Activated T-cell treated with anti-CD3 and anti-CD28 coated beads for 48 hours (primary cell): ENCODE measurements at places on chromosomes 7 and 10.

DNA sequence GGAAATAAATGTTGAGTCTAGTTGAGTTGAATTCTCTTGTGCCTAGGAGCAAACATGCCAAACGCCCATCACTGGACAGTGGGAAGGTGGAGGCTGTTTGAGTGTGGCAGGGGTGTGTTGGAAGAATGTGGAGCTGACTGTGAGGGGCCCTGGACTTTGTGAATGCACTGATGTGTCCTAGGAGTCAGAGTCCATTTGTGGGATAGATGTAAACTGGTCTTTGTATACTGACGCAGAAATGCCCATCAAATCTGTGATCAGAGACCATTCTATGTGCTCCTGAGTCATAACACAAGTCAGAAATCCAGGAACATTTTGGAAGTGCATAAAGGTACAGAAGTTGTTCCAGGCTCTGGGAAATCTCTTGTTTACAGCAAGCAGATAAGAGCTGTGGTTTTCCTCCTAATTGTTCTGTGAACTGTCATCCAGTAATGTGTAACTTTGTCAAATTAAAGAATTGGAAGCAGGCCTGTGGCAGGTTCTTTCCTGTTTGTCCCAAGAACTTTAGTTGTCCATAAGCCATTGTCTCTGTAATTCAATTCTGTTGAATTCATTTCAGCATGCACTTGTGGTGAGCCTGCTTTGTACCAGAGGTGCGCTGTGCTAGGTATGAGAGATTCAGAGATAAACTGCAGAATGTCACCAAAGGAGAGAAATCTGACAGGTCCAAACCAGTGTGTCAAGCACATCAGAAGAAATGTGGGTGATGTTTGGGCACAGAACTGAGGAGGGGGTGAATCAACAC is 7.6 kb downstream of the PRXL2A start:
- DNase-seq: no peak

- no peak for DNase-seq
These were observed 81.7 kb upstream of the FAM20C start for GRCh38 chr7:110557-111232.

- DNase-seq: no peak
These were observed 3.2 kb downstream of the HPSE2 start for GRCh38 chr10:99232360-99232999.

DNA sequence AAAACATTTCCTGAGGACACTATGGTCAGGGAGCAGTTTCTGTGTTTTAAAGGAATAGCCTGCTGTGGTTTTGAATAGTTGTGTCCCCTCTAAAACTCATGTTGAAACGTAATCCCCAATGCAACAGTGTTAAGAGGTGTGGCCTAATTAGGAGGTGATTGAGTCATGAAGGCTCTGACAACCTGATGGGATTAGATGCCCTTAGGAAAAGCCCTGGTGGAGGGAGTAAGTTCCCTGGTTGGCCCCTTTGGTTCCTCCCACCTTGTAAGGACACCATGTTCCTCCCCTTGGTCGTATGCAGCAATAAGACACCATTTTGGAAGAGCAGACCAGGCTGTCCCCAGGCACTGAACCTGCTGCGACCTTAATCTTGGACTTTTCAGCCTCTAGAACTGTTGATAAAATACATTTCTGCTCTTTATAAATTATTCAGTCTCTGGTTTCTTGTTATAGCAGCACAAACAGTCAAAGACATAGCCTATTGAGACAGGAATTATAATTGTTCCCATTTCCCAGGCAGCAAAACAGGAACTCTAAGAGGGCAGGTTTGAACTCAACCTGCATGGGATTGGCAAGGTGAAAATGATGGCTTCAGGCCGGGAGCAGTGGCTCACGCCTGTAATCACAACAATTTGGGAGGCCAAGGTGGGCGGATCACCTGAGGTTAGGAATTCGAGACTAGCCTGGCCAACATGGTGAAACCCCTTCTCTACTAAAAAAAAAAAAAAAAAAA is 20.5 kb upstream of the TNS3 start:
- DNase-seq: no peak

DNA sequence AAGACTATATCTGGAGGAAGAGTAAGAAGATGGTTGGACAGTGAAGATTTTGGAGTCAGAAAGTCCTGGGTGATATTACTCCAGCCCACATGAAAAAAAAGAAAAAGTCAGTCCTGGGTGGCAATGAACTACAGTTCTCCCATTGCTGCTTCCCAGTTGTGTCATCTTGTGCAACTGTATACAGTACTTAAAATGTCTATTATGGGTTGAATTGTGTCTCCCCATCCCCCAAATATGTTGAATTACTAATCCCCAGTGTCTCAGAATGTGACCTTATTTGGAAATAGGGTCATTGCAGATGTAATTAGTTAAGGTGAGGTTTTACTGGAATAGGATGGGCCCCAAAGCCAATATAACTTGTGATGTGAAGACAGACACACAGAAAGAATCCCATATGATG is 15.6 kb downstream of the SEC23IP start:
- no peak for DNase-seq

DNA sequence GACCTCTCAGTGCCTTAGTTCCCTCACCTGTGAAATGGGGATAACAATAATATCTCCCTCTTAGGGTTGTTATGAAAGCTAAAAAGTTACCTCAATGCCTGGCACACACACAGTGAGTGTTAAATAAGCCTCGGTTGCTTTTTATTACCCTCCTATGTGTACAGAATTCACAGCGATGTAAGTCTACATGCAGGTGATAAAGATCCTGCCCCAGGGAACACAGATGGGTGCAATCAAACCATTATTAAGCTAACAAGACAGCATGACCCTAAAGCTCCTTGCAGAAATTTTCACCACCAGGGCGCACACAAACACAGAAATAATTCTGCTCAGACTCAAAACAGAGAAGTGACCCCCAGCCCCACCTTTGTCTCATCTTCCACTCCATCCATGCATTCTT is 261.9 kb downstream of the SNX10 start:
- no peak for DNase-seq

GRCh38 chr10:86699541-86699940 is 31.2 kb downstream of the LDB3 start:
- no peak for DNase-seq

- DNase-seq: no peak
These were observed 75.5 kb downstream of the DGKI start for GRCh38 chr7:137771273-137771672.

GRCh38 chr7:106986450-106986977 is 58.0 kb upstream of the PRKAR2B start:
- no peak for DNase-seq

DNA sequence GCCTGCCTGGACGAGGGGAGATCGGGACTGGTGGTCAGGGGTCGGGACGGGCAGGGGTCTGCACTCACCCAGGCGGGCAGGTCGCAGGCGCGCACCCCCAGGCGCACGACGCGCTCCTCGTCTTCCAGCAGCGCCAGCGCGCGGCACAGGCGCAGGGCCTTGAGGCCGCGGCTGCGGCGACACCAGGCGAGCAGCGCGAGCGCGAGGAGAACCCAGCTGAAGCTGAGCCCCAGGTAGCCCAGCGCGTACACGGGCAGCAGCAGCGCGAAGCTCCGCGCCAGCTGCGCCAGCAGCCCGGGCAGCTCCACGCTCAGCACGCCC is 328 bp downstream of the ESYT2 start:
- peak; percentile 71 for DNase-seq

DNA sequence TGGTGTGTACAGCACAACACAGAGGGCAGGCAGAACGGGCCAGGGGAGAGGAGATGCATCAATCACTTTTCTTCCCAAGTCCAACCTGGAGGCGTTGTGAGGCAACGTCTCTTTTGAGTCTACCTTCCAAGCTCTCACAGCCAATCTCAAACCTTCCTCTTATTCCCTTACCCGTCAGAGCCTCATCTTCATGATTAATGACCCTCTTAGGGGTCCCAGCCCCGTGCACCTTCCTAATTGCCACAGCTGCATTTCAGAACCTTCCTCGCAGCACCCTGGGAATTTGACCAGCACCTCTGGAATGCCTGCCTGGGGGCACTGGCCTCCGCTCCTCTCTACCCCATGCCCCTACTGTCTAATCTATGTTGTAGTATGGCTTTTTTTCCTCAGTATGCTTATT is 169.3 kb upstream of the PRR15 start:
- DNase-seq: no peak

DNA sequence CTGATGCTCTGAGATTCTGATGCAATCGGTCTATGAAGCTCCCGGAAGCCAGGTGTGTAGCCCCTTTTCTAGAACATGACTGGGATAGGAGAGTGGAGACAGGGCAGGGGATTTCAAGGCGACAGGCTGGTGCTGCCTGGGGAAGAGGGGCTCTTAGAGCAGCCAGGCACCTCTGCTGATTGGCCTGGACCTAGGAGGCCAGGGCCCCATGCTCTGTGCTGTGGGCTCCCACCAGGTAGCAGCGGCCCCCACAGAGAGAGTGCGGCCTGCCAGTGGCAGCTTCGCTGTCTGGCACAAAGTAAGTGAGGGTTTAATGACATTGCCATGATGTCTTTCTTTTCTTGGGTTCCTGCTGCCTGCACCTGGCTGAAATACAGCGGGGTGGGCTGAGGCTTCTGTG is 99.4 kb upstream of the PODXL start:
- no peak for DNase-seq

DNA sequence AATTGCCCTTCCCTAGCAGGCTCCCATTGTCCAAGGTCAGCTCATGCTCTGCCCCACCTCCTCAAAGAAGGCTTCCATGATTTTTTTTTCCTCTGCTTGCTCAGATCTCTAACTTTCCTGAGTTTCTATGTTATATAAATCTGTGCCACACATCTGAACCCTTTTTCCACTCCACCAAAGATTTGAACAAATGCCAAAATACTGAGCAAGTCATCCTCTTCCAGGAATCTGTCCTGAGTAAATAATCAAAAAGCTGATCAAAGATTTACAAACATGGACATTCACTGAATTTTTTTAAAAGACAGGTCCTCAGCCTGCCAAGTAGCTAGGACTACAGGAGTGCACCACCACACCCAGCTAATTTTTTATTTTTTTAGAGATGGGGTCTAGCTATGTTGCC is 102.8 kb upstream of the ARID5B start:
- DNase-seq: no peak

DNA sequence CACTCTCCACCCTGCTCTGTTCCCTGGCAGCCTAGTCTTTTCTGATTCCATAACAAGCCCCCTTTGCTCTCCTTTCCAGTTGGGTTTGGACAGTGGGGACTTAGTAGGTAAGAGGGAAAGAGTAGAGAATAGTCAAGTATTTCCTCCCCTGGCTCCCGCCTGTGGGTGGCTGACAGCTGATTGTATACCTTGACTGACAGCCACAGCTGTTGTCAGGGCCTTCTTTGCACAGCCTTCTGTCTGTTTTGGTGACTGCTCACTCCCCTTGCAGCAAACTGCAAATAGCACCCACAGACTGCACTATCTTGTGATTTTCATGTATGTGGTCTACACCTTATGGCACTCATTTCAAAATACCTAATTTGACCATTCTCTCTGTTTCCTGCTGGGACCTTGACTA is 486.3 kb downstream of the ACTR3B start:
- no peak for DNase-seq

- no peak for DNase-seq
These were observed 126.8 kb upstream of the PCLO start for GRCh38 chr7:83289419-83289993.

DNA sequence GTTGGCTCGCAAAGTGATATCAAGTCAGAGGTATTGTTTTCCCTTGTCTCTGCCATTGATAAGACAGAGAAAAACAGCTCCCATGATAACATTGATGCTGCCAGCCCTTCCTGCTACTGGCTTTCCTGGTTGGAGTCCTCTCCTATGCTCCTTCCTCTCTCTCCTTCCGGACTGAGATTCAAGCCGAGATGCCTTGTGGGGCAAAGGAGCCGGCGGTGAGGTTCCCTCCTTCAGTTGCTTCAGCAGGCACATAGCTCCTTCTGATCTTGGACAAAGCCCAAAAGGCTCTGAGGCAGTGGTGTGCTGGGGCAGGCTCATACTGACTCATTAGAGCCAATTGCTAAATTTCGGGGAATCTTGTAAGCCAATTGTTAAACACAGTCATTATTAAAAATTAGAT is 8.8 kb upstream of the ZCCHC24 start:
- DNase-seq: no peak

DNA sequence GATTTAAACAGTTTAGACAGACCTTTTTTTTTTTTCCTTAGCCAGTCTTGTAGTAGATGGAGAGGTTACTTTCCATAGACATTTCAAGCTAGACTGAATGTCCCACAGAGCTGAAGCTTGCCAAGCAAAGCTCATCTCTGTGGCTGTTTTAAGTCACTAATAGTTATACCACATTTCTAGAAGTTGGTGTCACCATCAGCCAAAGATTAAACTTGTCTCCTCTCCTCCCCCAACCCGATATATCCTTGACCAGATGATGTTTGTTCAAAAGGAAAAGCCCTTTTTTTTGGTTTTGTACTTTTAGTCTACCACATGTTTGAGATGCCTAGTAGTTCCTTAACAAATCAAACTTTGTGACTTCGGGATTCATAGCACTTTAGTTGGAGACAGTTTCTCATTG is 66.1 kb downstream of the ADD3 start:
- DNase-seq: no peak

GRCh38 chr10:1418031-1418550 is 319.2 kb downstream of the ADARB2 start:
- no peak for DNase-seq

- no peak for DNase-seq
These were observed 257.6 kb upstream of the IGFBP3 start for GRCh38 chr7:46178661-46179060.

DNA sequence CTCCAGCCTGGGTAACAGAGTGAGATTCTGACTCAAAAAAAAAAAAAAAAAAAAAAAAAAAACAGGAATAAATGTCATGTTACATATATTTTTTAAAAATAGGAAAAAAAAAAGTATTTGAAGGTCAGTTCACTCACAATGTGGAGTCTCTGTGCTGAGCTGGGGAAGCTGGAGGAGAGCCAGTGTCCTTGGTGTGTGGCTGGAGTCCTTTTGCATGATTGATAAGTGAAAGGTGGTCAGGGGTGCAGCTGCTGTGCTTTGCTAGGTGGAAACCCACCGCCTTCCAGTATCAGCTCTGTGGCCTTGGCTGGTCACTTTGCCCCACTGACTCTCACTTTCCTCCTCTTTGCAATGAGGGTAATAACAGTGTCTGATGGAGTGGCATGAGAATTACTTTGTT is 101.9 kb downstream of the VWC2 start:
- no peak for DNase-seq

DNA sequence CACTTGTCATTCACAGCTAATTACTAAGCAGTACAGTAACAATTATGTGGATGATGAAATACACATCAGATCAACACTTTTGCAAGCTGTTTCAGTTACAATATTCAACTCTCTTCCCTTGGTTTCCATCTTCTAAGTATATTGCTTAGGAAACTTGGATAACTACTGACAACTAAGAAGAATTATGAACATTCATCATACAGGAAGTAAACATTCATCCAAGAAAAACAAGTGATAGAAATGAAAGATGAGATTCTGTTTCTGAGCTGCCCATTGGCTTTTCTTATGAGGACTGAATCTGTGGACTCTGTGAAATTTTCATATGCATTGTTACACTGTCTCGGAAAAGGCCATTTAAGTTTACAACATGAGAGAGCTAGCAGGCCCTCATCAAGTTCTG is 240.2 kb downstream of the PRKG1 start:
- DNase-seq: no peak

DNA sequence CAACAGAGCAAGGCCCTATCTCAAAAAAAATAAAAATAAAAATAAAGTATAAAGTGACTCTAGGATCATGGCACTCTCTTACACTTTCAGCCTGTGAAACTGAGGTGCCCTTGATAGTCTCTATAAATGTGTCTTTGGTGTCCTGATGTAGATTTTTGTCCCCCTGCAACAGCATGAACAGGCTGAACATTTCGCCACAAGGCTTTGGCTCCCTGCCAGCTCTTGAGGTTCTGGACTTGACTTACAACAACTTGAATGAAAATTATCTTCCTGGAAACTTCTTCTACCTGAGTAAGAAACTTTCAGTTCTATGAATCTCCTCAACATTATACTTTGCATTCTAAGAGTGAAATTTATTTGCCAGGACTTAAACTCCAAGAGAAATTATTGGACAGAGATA is 48.1 kb upstream of the BMS1 start:
- DNase-seq: no peak
